CD4-positive, alpha-beta T cell (primary cell): ENCODE measurements at places on chromosomes 12 and 14.

DNA sequence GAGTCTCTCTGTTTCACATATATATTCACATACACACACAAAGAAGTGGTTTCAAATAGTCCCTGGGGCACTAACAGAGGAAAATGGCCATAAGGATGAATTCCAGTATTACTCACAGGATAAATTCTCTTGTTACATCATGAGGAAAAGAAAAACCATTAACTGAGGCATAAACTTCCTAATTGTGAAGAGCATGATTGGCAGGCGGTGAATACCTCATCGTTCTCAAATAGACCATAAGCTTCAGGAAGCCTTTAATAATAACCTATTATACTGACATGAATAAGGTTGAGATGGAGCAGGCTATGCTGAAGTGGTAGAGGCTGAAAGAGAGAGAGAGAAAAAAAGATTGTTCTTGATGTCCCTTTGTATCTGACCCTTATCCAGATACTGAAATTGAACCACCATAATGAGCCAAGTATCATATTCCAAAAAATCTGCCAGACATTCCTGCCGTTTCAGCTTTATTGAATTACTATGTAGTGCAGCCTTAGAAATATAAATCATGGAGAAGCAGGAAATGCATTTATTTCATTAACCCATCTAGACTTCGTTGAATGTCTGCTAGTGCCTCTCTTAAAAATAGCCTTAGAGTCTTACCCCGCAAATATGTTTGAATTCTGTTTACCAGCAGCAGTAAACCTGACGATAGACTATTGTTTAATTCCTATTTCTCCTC, 86.8 kb downstream of the NUAK1 start:
- DNase-seq: no peak

GRCh38 chr12:105704787-105705186, 374.3 kb downstream of the C12orf75 start:
- DNase-seq: no peak

DNA sequence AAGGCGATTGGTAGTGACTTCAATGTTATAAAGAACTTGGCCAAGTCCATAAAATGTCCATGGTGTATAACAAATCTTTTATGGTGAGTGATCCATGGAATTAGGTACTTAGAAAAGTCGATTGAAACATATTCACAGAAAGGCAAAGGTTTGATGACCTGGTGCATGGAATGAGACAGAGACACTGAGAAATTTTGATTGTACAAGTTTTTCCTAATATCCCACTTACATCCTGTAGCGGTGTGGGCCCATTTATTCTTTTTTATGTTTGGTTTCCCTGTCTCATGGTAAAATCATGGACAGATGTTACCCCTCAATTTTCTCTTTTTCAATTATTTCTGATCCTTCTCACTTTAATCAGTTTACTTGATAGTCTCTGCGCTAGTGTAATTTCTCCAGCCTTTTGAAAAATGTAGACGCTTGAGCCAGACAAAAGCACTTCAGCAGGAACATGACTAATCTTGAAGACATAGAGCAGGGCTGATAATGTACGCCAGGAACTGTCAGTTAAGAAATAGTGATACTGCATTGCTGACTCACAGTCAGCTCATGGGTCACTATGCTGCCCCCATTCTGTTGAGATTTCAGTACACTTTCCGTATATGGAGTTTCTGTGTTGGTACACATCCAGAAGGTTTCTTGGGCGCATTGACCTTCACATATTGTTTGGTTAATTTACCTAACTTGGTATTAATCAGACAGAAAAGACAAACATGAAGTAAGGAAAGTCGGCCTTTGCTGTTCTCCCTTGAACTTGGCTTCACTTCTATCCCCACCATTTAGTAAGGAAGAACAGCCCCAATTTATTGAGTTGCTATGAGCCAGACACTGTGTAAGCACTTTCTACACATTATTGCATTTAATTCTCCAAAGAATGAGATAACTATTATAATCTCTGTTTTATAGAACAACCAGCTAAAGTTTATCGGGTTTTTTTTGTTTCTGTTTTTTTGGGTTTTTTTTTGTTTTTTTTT, 841.7 kb downstream of the DIO2 start:
- DNase-seq: no peak

GRCh38 chr12:40253936-40254335, 29.1 kb downstream of the LRRK2 start:
- DNase-seq: no peak

DNA sequence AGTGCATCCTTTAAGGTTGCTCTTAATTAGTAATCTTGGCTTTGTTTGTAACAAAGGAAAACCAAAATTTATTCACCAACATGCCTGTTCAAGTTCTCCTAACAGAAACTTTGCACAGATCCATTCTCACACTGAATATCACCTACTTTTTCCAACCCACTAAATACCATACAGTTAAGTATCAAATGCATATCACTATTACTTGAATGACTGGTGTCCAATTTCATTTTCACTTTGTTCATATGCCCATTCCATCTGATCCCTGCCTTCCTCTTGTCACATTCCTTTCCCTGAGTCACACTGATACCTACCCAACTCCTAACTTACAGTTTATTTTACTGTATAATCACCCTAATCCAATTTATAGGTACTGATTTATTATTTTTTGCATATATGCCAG, 286.4 kb downstream of the NELL2 start:
- no peak for DNase-seq

DNA sequence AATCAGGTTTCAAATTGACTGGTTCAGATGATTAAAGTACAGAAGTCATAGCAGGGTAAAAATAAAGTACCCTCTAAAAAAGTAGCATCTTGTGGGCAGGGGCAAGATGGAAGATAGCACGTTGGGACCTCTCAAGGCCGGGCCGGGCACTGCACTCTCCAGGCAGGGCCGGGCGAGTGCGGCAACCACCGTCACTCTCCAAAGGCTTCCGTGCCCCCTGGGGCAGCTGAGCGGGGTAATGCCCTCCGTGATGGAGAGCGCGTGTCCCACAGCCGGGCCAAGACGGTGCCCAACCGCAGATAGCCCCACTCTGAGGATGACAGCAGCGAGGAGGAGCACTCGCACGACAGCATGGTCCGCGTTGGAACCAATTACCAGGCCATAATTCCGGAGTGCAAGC, 8.6 kb upstream of the PLXNC1 start:
- DNase-seq: no peak

DNA sequence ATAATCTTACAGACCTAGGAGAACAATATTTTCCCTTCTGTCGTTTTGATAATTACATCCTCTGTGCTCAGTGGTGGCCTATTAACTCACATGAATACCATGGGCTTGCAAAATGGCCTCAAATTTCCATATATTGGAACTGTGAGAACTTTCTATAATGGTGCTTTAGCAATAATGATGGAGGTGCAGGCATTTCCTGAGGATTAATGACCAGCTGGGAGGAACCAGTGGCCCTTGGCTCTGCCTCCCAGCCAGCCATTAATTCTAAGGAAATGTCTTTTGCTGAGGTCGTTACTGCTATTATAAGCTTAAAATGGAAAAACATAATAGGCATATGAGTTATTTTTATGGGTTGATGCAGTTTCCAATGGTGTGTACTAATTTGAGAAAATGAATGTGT, 33.6 kb downstream of the HMGA2 start:
- no peak for DNase-seq

DNA sequence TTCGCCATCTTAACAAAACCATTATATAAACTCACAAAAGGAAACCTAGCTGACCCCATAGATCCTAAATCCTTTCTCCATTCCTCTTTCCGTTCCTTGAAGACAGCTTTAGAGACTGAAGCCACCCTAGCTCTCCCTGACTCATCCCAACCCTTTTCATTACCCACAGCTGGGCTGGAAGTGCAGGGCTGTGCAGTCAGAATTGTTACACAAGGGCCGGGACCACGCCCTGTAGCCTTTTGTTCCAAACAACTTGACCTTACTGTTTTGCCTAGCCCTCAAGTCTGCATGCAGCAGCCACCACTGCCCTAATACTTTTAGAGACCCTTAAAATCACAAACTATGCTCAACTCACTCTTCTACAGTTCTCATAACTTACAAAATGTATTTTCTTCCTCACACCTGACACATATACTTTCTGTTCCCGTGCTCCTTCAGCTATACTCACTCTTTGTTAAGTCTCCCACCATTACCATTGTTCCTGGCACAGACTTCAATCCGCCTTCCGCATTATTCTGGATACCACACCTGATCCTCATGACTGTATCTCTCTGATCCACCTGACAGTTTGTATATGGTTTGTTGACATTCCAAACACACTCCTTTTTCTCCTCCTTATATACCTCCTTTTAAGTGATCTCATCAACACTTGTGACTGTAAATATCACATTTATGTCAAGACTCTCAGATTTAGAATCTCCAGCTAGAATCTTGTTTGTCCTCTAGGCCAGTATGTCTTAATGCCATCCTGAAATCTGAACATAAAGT, 208.7 kb downstream of the KITLG start:
- DNase-seq: no peak

- no peak for DNase-seq
Observed at GRCh38 chr12:65891987-65892481, 67.8 kb downstream of the HMGA2 start.

DNA sequence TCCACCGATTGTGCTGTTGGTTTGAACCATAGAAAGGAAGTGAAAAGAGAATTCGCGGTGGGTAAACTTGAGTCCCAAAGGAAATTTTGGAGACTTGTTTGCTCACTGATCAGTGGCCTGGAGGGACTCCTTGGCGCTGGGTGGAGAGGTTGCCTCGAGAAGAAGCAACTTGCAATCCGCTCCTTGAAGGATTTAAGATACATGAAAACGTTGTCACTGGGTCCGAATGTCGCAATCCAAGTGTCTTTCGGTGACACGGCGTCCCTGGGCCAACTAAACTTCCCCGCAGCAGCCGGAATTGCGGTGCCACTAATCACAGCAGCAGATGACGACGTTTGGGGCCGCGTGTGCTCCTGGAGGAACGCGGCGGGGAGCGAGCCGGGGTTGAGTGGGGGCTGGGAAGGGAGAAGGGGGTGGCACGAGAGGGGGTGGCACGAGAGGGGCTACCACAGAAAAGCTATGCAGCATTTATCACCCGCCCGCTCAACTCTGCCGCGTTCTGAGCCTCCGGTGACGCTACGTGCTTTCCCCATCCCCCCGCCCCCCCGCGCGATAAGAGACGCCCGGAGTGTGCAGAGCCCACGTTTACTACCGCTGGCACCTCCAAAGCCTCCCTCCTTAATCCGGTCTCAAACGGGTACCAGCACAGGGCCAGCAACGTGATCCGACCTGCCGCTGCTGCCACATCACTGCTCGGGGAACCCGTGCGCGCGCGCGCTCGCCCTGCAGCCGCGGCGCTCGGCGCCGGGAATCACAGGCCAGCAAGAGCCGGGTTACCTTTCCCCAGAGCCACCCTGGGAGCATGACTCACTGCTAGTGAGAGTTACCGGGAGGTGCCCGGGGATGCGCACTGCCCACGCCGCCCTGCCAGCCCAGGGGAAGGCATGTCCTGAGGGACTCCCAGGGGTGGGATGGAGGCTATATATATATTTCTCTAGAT, 833 bp upstream of the BHLHE41 start:
- no peak for DNase-seq

GRCh38 chr14:89408907-89409700, 7.9 kb downstream of the FOXN3 start:
- no peak for DNase-seq

- DNase-seq: no peak
Observed at GRCh38 chr12:131065801-131066200, 112.1 kb downstream of the ADGRD1 start.

GRCh38 chr14:102419716-102420115, 57.0 kb downstream of the TECPR2 start:
- no peak for DNase-seq

- no peak for DNase-seq
Observed at GRCh38 chr14:23355871-23356435, 3.3 kb upstream of the SLC22A17 start.

- no peak for DNase-seq
Observed at GRCh38 chr14:52399921-52400595, 85.9 kb downstream of the PTGER2 start.

DNA sequence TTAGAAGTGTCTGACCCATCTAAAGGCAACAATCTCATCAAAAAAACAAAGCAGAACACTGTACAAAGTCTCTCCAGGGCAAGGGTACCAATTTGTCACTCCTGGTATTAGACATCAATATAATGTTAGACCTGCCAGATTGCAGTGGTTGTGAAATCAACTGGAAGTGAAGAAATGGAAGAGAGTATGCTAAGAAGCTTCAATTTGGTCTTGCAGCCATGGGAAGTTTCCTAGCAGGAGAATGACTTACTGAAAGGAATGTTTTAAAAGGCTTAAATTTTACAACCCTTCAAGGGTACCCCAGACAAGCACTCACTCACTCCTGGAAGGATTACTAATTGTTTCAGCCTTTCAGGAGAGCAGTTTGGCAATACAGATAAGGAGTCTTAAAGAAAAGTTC, 18.9 kb downstream of the LLPH start:
- DNase-seq: no peak

GRCh38 chr12:104718304-104718929, 239.7 kb downstream of the SLC41A2 start:
- DNase-seq: no peak

- no peak for DNase-seq
Observed at GRCh38 chr14:59529189-59529588, 44.9 kb downstream of the JKAMP start.

DNA sequence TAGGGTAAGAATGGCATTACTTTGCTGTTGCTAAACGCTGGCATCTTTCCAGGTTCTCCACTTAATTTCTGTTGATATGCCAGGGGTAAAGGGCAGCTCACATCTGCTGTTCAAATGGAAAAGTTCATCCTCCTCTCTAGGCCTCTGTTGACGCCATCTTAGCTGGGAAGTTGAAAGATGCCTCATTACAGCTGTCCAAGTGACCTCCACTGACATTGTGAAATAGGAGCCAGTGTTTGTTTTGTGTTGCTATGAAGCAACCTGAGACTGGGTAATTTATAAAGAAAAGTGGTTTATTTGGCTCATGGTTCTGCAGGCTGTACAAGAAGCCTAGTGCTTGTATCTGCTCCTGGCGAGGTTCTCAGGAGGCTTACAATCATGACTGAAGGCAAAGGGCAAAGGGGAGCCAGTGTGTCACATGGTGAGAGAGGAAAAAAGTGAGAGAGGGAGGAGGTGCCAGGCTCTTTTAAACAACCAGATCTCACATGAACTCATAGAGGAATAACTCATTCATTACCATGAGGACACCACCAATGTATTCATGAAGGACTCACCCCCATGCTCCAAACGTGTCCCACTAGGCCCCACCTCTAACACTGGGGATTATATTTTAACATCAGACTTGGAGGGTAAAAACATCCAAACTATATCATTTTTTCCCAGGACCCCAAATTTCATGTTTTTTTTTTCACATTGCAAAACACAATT, 3.2 kb upstream of the ADAM21 start:
- no peak for DNase-seq

- no peak for DNase-seq
Observed at GRCh38 chr12:46445551-46446235, 73.1 kb upstream of the SLC38A2 start.

GRCh38 chr12:71438670-71439361, 782 bp upstream of the LGR5 start:
- no peak for DNase-seq
